ENCODE measurements at places on chromosomes 3 and 15. TPM values are rescaled to one million over a fixed set of nuclear protein-coding genes. Genes with fewer than 3 reads are reported as not detected.

DNA sequence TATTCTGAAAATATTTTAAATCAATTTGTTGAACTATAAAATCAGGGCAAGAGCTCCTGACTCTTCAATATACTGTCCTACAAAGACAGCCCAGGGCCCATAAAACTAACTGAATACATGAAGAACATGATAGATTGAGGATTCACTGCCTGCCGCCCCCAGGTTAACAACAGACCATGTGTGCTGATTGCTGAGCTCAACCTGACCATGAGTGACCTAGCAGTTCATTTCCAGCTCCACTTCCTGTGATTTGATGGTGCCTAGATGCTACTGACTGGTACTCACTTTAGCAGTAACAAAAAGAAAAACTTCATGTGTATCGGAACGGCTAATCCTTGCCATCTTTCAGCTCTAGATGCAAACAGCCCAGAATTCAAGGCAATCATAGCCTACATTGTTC, 9.6 kb upstream of the KLF13 start:
- no peak for DNase-seq

- no peak for DNase-seq
Measured at GRCh38 chr15:75131269-75131643, 70.4 kb upstream of the C15orf39 start.

GRCh38 chr3:102530415-102531181, 95.8 kb downstream of the ZPLD1 start:
- DNase-seq, result no peak

- DNase-seq, result no peak
Measured at GRCh38 chr3:43364494-43364893, 78.2 kb downstream of the SNRK start.

DNA sequence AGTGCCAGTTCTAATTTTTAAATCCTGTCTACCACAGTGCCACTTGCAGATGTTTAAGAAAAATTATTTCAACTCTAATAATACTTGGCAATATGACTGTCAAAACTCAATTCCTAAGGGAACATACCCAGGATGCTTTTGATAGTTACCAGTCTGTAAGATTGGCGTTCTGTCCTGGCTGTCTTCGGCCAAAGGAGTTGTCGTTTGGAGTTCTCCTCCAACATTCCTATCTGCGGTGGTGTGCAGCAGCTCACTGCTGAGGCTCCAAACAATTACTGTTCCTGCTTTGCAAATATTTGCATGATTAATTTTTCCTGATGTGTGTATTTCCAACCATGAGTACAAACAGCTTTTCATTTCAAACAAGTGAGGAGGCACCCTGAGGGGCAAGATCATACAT, 330.8 kb upstream of the DPH6 start:
- DNase-seq, result no peak

GRCh38 chr3:18097989-18098388, 327.1 kb downstream of the SATB1 start:
- no peak for DNase-seq

- no peak for DNase-seq
Measured at GRCh38 chr3:132925256-132925930, 112.8 kb upstream of the TMEM108 start.

DNA sequence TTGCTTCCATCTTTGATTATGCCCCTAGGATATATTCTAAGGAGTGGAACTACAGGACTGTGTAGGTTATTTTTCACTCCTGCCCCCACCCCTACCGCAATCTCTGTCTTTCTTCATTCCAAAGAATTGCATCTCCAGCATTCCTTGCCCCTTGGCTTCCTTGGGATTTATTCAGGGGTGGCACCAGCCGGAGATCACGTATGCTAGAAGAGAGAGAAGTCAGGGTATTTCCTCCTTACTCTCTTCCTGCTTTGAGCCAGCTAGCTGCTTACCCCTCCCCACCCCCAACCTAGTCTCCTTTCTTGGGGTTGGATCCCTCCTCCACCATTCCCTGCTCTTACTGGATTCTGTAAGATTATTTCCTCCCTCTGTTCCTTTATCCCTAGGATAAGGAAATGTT, 35.0 kb upstream of the DENND4A start:
- DNase-seq, result no peak

DNA sequence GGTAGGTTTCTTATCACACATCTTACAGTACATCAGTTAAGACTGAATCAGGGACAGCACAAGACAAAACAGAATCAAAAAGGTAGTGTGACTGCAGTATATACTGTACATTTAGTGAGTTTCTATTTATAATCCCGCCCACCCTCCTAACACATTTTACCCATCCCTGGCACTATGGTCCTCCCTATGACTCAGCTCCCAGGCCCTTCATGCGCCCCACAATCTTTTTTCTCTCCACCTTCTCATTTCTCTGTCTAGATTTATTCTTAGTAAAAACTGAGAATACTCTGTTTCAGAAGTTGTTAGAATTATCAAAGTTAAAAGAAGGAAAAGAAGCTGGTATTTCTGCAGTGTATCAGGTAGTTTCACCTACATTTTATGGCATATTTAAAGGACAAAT, 427.3 kb downstream of the CNTN4 start:
- no peak for DNase-seq

DNA sequence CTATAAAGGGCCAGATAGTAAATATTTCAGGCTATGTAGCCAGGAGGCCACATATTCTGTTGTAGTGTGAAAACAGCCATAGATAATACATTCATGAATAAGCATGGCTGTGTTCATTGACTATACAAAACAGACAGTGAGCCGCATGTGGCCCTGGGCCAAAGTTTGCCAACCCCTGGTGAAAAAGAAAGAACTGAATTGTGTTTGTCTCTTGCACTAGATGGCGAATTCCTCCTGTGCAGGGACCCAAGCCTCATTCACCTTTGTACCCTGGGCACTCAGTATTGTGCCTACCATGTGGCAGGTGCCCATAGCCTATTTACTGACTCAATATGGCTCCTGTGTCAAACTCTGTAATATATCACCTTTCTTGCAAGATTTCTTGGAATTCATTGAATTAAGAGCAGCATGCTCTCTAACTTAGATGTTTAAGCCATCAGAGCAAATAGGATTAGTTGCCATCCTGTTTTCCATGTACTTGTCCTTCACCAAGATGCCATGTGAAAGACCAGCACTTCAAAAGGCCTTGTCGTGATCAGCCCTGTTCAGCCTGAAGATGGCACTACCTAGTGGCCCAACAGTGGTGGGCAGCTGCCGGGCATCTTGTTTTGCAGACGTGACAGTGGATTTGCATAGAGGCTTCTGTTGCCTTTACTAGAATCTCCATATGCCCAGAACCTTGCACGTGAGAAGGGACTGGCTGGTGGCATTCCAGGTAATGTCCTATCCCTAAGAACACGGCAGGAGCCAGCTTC, 50.9 kb upstream of the CMTM7 start:
- DNase-seq, result no peak

DNA sequence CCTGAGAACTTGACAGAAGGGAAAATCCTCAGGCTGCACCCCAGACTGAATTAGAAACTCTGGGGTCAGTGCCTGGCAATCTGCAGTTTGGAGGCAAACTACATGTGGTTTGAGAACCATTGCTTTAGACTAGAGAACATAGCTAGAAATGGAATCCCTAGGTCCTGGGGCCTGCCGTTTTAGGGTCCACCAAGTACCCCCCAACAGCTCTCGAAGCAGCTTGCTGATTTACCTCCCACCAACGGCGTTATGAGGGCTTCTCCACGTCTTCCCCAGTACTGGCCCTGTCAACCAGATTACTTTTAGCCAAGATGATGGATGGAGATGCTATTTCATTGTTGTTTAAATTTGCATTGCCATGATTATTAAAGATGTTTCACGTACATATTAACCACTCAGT, 272.5 kb downstream of the XXYLT1 start:
- DNase-seq, result no peak

- no peak for DNase-seq
Measured at GRCh38 chr15:65978110-65978509, 108.8 kb downstream of the RAB11A start.

The FOXB1 gene
- polyA plus RNA-seq, result not detected

The PPM1L gene
- polyA plus RNA-seq, result 4.9 TPM

The MOBP gene
- polyA plus RNA-seq, result 0.60 TPM

The TRIM71 gene
- 7.1 TPM for polyA plus RNA-seq

The GCNT3 gene
- 0.36 TPM for polyA plus RNA-seq

The FAM81A gene
- 3.1 TPM for polyA plus RNA-seq
